ENCODE measurements at places on chromosomes 11 and 22.

- DNase-seq, result peak; percentile 74
Observed at GRCh38 chr11:16000065-16000464, 356.3 kb downstream of the SOX6 start.

GRCh38 chr11:39965701-39966100 is 1493.8 kb downstream of the LRRC4C start:
- DNase-seq, result no peak

GRCh38 chr11:32198053-32198452 is 107.2 kb downstream of the RCN1 start:
- peak; percentile 13 for DNase-seq

GRCh38 chr11:14539982-14540421 is 19.8 kb upstream of the PSMA1 start:
- no peak for DNase-seq

DNA sequence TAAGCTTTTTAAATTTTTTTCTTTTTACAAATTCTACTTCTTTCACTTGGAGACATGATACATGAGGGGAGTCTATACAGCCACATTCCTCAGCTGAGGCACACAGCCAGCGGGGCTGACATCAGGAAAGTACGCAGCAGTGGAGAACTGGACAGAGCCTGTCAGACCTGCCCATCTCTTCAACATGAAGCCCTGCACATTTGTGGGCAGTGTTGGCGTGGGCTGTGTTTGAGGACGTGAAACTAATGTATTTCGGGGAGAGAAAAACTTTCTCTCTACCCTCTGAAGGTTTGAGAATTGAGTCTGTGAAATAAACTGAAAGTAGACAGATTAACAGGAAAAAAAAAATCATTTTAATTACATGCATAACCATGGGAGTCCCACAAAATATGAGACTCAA is 84.8 kb upstream of the HTATIP2 start:
- peak; percentile 1 for DNase-seq

GRCh38 chr11:118633319-118633690 is 25.9 kb downstream of the PHLDB1 start:
- DNase-seq, result peak; percentile 53

GRCh38 chr11:19625438-19625837 is 87.2 kb upstream of the NAV2 start:
- peak; percentile 24 for DNase-seq

DNA sequence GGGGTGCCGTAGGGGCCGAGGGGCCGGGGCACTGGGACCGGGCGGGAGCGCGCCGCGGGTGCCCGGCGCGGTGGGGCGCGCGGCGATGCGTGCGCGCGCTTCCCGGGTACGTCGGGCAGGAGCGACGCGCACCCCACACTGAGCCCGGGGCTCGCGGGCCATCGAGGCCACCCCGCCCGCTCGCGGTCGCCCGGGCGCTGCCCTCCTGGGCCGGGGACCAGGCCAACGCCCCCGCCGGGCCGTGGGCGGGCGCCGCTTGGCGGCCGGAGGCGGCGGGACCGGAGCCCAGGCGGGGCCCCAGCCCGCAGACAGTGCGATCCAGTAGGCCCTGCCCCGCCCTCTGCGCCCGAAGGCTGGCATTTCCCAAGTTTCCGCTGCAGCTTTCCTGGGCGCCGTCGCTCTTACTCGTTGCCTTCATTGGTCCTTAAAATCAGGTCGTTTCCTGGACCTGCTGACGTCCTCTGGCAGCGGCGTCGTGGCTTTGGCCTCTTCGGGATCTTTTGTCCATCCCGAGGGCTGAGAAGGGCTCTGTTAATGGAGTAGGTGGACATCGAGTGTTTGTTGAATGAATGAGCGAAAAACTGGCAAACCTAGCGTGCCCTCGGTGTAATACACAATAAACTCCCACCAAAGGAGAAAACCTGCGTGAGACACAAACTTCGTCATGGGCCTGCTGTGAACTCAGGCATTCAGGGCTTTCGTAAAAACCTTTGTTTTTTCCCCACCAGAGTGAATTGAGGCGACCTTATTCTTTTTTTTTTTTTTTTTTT is 638 bp downstream of the PARVA start:
- peak; percentile 93 for DNase-seq

GRCh38 chr11:18056561-18057181 is 10.6 kb upstream of the TPH1 start:
- DNase-seq, result no peak

- DNase-seq, result no peak
Observed at GRCh38 chr11:118735203-118735602, 55.8 kb upstream of the TREH start.

DNA sequence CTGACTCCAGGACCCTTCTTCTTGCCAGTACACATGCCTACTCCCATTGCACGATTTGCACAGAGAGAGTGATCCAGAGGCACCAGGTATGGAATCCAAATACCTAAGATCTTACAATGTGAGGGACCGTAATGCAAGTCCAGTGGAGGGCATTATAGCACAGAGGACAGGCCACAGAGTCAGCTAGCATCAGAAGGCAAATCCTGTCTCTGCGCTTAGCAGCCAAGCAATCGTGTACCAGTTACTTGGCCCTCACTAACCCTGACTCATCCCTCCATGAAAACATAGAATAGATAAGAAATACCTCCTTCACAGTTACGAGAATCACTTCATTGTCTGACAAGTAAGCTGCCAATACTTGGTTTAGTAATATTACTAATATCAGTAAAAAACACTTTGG is 69.7 kb upstream of the SLC6A5 start:
- no peak for DNase-seq

GRCh38 chr22:36865346-36865745 is 4.5 kb downstream of the NCF4 start:
- DNase-seq, result peak; percentile 55

GRCh38 chr22:17493419-17493981 is 69.8 kb upstream of the SLC25A18 start:
- no peak for DNase-seq

DNA sequence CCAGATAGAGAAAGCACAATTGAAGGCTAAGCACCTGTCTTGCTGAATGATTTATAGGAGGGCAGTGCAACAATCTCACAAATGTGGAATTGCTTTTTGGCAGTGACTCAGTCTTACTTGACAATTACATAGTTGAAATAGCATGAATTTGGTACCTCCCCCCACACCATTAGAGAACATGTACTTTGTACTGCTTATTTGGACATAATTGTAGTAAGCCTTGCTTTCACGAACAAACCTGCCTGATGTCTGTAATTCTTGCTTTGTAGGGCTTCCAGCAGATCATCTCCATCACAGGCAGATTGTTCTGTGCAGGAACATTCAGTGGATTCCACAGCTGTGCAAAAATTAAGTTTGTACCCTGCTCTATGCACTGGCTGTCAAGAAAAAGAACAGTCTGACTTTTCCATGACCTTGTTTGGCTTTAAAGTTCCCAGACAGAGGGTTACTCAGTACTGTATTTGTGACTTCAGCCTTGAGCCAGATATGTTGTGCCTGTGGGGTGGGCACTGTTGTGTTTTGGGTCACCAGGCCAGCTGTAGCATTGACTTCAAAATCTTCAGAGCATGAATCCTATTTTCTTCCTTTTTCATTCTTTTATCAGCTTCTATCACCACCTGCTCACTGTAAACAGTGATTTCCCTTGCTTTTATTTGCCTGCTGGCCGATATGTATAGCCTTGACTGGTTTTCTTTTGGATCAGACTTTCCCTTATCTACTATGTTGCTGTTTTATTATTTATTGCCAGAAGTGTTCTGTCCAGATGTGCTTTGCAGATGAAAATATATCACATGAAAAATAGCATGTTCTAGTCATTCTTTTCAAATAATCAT is 941.0 kb upstream of the CHORDC1 start:
- DNase-seq, result no peak

DNA sequence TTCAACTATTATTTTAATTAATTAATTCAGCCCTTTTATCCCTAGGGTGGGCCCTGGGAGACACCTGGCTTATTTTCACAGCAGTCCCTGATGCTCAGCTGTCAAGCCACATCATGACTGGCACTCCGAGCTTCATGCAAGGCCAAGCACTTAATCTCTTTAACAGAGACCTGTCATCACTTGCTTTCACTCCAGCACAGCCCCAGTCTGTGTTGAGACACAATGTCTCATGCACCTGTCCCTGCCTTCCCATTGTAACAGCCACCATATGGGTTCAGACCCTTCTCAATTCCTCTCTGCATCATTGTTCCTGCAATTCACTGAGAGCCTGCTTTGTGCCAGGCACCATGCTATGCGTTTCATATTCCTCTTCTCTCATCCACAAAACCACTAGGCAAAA is 222.2 kb upstream of the TENM4 start:
- DNase-seq, result no peak

GRCh38 chr11:78300108-78300839 is 111.6 kb downstream of the USP35 start:
- no peak for DNase-seq

- no peak for DNase-seq
Observed at GRCh38 chr11:46694607-46695006, 5.8 kb downstream of the ARHGAP1 start.

GRCh38 chr22:19406281-19406811 is 25.2 kb downstream of the HIRA start:
- no peak for DNase-seq

- DNase-seq, result no peak
Observed at GRCh38 chr11:134343646-134344045, 11.9 kb downstream of the GLB1L2 start.

DNA sequence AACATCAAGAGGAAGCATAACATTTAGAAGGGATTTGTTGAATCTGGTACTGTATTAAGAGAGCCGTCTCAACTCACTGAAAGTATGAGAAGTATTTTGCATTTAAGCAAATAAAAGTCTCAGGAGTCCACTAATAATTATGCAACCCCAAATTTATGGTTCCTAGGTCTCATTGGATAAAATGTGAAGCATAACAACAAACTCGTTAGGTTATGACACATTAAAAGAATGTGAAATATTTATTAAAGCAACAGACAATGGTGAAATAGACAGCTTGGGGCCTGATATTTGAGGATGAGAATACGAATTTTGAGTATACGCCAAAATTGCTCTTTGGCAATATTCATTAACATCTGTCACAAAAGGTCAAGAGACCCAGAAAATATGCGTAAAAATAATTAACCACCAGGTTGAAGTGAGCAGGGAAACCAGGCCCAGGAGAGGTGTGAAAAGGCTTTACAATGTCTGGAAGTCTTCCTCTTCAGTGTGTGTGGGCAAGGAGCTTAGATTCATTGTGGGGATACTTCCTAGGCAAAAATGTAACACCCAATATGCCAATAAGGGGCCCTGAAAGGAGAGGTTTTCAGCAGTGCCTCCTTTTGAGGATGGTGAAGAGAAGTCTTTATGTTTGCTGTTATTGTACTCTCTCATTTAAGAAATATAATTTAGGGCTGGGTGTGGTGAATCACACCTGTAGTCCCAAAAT is 89.2 kb downstream of the FDX1 start:
- DNase-seq, result peak; percentile 66

GRCh38 chr11:9314291-9315077 is at the start of gene TMEM41B:
Gene TMEM41B, minus strand, starts transcription at chr11:9314593. Its CDS starts 152 bp downstream, at chr11:9314441.
- peak; percentile 100 for DNase-seq

GRCh38 chr22:46165977-46166376 is 15.7 kb downstream of the PPARA start:
- DNase-seq, result no peak

All from GM23248 (cell line).